ENCODE measurements at places on chromosomes 1 and 21.

GRCh38 chr21:27759091-27759659 is 792.3 kb upstream of the ADAMTS5 start:
- DNase-seq, result no peak

DNA sequence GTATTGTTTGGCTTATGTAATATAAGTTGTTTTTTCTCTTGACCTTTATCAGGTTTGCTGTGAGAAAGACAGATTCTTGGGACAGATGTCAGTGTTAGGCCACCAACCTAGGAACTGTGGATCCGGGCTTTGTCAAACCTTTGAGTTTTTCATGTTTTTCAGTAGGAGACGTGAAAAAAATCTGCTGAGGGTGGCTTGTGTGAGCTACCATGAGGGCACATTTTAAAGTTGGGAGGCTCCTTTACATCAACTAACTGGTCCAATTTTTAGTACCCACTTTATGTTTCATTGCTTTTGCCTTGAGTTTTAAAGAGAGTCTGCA is 801 bp downstream of the RPS6KC1 start:
- no peak for DNase-seq

DNA sequence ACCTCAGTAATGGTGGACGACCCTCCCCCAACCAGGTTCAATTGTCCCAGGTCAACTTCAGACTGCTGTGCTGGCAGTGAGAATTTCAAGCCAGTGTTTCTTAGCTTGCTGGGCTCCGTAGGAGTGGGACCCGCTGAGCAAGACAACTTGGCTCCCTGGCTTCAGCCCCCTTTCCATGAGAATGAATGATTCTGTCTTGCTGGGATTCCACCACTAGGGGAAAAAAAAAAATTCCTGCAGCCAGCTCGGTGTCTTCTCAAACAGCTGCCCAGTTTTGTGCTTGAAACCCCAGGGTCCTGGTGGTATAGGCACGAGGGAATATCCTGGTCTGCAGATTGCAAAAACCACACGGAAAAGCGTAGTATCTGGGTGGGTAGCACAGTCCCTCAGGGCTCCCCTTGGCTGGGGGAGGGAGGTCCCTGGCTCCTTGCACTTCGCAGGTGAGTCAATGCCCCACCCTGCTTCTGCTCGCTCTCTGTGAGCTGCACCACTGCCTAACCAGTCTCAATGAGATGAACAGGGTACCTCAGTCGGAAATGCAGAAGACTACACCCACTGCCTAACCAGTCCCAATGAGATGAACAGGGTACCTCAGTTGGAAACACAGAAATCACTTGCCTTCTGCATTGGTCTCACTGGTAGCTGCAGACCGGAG is 41.5 kb downstream of the GBP6 start:
- no peak for DNase-seq

- no peak for DNase-seq
Measured at GRCh38 chr1:41775956-41776585, 142.7 kb downstream of the HIVEP3 start.

- no peak for DNase-seq
Measured at GRCh38 chr1:21804536-21804935, 7.5 kb upstream of the LDLRAD2 start.

DNA sequence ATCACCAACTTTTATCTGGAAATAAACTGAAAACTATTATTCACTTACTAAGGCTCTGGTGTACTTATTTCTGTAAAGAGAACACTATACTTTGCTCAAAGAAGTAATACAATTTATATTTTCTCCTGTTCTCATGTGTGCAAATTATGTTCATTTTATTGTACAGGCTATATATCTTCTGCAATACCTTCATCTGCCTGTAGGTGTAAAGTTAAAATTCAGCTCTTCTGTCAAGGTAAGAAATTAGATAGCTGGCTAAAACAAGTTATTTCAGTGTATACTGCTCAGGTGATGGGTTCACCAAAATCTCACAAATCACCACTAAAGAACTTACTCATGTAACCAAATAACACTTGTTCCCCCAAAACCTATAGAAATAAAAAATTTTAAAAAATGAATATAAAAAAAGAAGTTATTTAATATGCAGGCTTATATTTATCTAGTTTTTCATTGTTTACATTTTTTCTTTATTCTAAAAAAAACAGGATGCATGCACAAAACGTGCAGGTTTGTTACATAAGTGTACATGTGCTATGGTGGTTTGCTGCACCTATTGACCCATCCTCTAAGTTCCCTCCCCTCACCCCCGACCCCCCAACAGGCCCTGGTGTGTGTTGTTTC is 81.5 kb downstream of the PTGER3 start:
- no peak for DNase-seq

GRCh38 chr1:9417695-9418094 is 121.6 kb upstream of the SLC25A33 start:
- DNase-seq, result no peak

GRCh38 chr1:238981317-238981933 is 404.9 kb upstream of the CHRM3 start:
- DNase-seq, result no peak

- DNase-seq, result no peak
Measured at GRCh38 chr21:14918527-14918926, 146.3 kb downstream of the NRIP1 start.

- DNase-seq, result no peak
Measured at GRCh38 chr1:19643121-19643520, 990 bp upstream of the NBL1 start.

DNA sequence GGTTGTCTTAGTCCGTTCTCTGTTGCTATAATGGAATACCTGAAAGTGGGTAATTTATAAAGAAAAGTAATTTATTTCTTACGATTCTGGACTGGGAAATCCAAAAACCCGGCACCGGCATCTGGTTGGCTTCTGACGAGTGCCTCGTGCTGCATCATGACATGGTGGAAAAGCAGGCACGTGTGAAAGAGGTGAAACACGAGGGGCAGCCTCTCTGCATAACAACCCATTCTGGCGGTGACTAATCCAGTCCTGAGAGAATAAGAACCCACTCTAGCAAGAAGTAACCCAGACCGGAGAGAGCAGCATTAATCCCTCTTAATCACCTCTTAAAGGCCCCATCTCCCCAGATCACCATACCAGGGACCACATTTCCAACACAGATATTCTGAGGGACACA is 2.7 kb upstream of the EDEM3 start:
- DNase-seq, result no peak

DNA sequence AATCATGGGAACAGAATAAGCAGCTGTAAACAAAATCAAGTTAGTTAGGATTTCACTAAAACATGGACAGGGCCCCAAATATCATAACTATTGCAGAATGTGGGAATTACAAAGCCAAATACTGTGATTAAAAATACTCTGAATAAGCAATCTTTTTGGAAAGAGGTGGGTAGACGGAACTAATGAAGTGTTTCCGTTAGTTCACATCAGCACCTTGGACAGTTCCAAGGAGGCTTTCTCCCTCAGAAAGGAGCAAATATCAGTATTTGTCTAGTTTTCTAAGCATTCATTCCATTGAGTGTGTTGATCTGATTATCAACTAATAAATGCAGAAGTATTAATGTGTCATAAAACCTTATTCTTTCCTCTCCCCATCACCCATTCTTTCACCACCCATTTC is 97.4 kb downstream of the FAM78B start:
- no peak for DNase-seq

DNA sequence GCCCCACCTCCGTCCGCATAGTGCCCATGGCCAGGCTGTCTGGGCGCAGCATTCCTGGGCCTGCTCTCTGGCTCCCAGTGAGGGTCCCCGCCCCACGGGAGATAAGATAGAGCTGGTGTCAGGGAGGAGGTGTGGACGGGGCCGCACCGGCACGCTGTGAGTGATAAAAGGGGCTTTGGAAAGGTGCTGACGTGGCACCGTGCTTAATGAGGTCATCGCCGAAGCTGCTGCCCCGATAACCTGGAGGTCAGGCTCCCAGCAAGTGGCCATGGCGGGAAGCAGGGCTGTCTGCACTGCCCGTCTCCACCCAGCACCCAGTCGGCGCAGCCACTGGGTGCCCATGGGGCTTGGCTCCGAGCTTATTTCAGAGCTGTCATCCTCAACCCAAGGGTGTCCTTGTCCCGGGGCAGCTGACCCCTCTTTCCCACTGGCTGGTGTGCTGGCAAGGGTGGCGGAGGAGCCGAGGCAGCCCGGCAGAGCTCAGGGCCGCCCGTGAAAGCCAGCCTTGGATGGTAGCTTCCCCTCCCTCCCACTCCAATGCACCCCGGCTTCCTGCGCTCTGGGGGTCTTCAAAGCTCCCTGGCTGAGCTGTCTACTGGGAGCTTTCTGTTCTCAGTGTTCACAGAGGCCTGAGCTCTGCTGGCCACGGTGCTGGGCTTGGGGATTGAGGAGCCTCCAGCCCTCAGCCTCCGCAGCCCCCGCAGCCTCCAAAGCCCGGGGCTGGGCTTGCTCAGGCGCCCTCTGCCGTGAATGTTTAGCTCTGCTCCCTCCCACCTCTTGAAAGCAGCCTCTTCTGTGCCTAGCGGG is 105.1 kb upstream of the ARHGEF16 start:
- no peak for DNase-seq

DNA sequence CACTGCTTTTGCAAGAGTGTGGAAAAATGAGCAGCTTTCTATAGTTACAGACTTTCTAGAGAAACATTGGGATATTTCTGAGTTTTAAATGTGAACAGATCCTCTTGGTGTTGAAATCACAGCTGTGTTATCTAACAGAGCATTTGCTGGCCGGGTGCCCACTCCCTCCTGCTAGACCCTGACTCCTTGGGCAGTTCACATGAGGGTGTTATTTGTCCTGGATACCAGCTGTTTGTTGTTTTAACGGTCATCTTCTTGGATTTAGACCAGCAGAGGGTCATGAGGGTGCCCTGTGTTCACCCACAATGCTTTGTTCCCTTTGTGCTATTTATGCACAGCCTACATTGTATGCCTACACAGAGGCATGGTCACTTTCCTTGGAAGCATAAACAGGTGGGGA is 67.1 kb downstream of the CENPF start:
- no peak for DNase-seq

DNA sequence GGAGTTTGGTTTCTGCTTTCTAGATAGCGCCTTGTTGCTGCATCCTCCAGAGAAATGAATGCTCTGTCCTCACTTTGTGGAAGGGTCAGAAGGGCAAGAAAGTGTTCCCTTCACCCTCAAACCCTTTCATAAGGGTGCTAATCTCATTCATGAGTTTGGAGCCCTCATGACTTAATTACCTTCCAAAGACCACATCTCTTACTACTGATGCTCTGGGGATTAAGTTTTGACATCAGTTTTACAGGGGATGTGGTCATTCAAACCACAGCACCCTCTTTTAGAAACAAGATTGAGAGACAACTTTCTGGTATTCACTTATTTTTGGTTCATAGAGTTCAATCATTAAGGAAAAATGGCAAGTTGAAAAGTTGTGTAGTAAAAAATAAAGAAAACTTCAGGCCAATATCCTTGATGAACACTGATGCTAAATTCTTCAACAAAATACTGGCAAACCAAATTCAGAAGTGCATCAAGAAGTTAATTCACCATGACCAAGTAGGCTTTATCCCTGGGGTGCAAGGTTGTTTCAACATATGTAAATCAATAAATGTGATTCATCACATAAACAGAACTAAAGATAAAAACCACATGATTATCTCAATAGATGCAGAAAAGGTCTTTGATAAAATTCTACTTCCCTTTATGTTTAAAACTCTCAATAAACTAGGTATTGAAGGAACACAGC is 442.1 kb downstream of the PTBP2 start:
- DNase-seq, result no peak

DNA sequence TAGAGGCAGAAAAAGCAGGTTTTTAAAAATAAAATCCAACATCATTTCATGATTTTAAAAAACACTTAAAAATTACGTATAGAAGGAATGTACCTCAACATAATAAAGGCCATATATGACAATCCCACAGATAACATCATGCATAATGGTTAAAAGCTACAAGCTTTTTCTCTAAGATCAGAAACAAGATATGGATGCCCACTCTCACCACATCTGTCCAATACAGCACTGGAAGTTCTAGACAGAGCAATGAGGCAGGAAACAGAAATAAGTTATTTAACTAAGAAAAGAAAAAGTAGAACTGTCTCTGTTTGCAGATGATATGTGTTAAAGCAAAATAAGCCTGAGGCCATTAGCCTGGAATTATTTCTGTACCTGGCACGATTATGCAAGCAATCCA is 96.3 kb downstream of the UCHL5 start:
- DNase-seq, result no peak

- DNase-seq, result peak; percentile 30
Measured at GRCh38 chr1:110011527-110012041, 22.8 kb upstream of the STRIP1 start.

DNA sequence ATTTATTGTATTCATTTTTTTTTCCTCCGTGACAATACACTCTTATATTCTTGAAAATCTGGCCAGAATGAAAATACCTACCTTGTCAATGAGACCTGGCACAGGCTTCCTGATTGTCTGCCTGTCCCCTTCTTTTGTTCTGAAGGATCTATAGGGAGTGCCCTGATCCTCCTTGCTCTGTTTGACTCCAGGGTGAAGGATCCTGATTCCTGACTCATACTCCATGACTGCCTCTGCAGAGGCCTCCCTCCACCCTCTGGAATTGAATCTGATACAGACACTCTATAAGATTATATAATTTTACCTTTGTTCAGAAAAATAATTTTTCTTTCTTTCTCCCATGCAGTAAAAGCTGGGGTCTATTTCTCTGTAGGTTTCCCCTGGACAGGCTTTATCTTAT is 116.2 kb downstream of the HMCN1 start:
- no peak for DNase-seq

- DNase-seq, result no peak
Measured at GRCh38 chr1:8701794-8702471, 115.5 kb downstream of the RERE start.

DNA sequence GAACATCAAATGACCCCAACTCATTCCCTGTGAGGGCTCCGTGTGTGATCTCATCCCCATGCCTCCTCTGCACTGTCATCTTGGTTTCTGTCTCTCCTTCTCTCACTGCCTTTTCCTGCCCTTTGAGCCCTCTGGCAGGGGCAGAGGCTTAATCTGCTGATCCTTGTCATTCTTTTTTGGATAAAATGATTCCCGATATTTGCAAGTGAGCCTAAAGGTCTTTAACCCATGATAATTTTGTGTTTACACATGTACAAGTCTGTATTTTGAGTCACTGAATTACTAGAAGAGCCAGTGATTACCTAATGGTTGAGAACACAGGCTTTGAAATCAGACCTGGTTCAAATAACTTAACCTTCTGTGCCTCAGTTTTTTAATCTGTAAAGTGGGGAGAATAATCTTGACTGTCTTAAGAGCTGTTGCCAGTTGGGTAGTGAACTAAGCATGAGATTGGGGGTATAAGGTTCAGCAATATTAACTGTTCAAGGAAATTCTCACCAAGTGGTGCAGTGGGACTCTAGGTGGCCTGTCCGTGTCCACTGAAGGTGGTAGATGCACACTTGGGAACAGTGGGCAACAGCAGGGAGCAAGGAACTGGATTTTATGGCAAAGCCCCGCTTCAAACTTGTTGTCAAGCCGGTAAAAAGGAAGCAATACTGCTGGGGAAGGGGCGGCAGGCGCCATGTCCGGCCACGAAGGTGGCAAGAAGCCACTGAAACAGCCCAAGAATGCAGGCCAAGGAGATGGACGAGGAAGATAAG is 1.6 kb downstream of the ECHDC2 start:
- DNase-seq, result no peak

DNA sequence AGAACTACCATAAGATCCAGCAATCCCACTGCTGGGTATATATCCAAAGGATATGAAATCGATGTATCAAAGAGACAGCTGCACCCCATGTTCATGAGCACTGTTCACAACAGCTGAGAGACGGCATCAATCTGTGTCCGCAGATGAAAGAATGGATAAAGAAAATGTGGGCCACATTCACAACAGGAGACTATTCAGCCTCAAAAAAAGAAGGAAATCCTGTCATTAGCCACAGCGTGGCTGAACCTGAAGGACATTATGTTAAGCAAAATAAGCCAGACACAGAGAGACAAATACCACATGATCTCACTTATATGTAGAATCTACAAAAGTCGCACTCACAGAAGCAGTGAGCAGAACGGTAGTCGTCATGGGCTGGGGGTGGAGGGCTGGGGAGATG is 99.2 kb upstream of the IFFO2 start:
- no peak for DNase-seq
